KBM-7 (cell line): ENCODE measurements at places on chromosomes 2 and 18.

GRCh38 chr2:3542107-3542506 is 16.0 kb downstream of the RNASEH1 start:
- no peak for DNase-seq

- DNase-seq, result no peak
Observed at GRCh38 chr2:158782616-158783015, 12.5 kb upstream of the DAPL1 start.

DNA sequence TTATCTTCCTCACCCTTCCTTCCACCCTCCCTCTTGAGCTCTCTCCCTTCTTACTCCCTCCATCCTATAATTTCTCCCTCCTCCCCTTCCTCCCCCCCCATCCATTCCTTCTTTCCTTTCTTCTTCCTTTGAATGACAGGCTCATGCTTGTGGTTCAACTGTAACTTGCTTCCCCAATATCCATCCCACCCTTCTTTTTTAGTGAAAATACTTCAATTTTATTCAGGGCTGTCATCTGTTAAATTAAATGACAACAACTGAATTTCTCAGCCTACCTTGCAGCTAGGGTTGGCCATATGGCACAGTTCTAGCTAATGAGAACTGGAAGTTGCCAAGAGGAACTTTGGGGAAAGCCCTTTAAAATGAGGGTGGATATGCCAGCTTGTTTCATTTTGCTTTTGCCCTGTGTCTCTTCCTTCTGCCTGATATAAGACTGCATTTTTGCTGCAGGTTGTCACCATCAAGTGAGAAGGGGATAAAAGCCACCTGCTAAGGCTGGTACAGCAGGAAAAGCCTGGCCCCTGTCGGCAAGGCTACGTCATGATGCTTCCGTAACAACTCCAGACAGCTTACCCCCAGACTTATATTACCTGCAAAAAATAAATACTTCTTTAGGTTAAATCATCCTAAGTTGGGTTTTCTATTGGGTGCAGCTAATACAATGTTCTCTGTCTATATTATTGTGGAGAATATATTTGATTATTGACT is 121.8 kb downstream of the NXPH2 start:
- DNase-seq, result no peak

GRCh38 chr2:195503208-195503607 is 153.8 kb upstream of the SLC39A10 start:
- no peak for DNase-seq

DNA sequence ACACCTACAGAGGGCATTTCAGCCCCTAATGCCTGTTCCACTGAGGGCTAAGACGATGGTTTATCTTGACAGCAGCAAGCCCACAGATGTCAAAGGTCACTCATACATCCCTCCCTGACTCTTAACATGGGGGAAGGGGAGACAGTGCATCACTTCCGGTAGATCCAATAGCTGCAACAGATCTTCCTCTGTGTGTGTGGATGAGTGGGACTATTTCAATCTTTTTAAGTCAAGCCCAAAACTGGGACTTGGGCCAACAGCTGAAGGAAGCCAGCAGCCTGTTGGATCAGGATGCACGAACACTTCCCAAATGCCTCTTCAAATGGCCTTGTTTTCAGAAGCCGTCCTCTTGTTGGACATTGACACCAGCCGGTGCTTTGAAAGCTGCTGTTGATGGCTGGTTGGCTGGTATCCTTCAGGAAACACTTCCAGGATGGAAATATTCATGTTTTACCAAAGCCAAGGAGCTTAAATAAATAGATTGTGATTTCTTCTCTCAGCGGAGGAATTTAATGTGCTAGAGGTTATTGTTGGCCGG is 59.2 kb downstream of the IL1R2 start:
- peak; percentile 36 for DNase-seq

DNA sequence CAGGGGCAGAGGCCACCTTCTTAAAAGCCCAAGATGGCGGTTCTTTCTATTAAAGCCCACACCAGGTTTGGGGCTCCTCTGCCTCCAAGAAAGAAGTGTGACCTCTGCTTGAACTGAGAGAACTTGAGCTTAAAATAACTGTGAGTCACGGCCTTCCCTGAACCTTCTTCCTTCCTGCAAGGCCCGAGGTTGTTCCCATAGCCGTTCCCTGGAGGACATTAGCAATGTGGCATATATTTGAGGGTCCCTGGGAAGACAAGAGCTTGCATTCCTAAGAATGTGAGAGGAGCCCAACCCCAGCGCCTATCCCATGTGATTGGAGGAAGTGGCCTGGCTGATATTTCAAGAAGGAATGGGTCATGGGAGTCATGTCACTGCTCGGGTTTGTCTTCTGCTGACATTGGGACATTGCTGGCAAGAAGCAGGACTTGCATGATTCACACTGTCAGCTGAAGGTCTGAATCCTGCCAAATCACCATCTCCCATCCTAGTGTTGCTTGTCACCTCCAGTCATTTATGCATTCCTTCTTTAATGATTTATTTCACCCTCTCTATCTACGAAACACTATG is 168.1 kb downstream of the TRIB2 start:
- DNase-seq, result no peak

DNA sequence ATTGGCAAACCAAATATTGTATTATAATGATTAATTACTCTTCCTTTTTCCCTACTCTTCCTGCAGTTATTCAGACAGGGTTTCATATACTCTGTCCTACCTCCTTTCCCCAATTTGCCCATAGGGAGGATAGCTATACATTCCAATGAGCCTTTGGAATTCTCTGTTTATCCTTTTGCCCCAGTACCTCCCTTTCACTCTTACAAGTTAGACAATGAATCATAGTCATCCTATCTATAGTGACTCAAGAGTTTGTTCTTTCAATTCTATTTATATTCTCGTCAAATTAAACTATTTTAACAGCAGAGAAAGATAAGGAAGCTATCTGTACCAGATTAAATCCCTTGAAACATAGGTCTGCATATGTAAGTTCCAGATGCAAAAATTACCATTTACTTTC is 437.5 kb downstream of the NR4A2 start:
- DNase-seq, result no peak

DNA sequence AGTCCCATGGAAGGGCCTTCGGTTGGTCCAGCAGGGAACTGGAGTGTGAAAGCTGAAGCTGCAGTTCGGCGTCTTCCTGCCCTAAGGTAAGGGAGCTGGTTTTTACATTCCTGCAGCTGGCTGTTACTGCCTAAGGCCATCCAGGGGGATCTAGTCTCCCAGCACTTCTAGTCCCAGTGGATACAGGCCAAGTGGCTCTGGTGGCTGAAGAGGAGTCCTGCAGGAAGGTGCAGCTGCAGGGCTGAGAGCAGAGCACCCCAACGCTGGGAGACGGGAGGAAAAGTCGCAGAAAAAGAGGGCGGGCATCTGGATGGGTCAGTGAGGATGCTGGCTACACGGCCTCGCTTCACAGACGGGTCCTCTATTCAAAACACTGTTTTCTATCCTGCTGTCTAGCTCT is 225.0 kb upstream of the HS6ST1 start:
- DNase-seq, result no peak

GRCh38 chr2:195495966-195496365 is 161.1 kb upstream of the SLC39A10 start:
- peak; percentile 18 for DNase-seq
